Thymus (tissue), 14 donors: ENCODE measurements at places on chromosomes 1 and 21. TPM values are rescaled to one million over a fixed set of nuclear protein-coding genes. Genes with fewer than 3 reads are reported as not detected.

- no peak for DNase-seq
- H3K4me3 ChIP-seq = no peak overlapping the region
- H3K27me3 ChIP-seq = no peaks in the 10 kb centered on the region
- no peaks in the 10 kb centered on the region for H3K36me3 ChIP-seq
These were observed 240.0 kb downstream of the DYRK1A start for GRCh38 chr21:37606549-37606948.

- H3K36me3 ChIP-seq = no peaks in the 10 kb centered on the region
- H3K27me3 ChIP-seq = peaks cover 4% of the 10 kb centered on the region
- H3K4me3 ChIP-seq = no peak overlapping the region
- no peak for DNase-seq
These were observed 71.6 kb downstream of the PLEKHA6 start for GRCh38 chr1:204288021-204288588.

DNA sequence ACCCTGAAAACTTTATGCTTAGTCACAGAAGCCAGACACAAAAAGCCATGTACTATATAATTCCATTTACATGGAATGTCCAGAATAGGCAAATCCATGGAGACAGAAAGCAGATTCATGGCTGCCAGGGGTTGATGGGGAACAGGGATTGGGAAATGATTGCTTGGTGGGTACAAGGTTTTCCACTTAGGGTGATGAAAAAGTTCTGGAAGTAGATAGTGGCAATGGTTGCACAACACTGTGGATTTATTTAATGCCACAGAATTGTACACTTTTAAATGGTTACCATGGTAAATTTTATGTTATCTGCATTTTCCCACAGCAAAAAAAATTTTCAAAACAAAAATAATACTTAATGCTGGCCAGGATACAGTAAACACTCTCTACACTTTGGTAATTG is 40.6 kb downstream of the ENAH start:
- no peak overlapping the region for H3K27ac ChIP-seq
- no peaks in the 10 kb centered on the region for H3K27me3 ChIP-seq
- H3K4me3 ChIP-seq = no peak overlapping the region
- no peaks in the 10 kb centered on the region for H3K36me3 ChIP-seq

DNA sequence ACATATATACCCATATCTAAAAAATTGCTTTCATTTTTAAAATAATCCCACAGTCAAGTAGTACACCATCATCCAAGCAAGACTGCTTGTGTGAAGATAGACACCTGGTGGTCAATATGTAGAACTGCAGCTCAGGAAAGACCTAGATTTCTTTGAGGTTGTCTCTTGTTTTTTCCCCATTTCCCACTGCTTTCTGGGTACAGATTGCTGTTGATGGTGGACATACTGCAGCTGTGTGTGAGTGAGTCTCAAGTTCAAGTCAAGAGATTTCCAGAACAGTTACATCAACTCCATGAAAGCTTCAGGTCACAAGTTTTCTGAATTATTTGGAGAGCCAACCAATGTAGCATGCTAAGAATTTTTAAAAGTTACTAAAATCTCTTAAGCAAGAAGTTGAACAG is 306.4 kb downstream of the DUSP10 start:
- no peak for DNase-seq
- no peak overlapping the region for H3K4me3 ChIP-seq
- H3K4me1 ChIP-seq = no peaks in the 10 kb centered on the region
- H3K27me3 ChIP-seq = no peaks in the 10 kb centered on the region

GRCh38 chr1:161185282-161185682 is 8.0 kb upstream of the B4GALT3 start:
- peak; percentile 74 for DNase-seq
- H3K27me3 ChIP-seq = no peaks in the 10 kb centered on the region
- H3K4me1 ChIP-seq = peaks cover 12% of the 10 kb centered on the region
- no peaks in the 10 kb centered on the region for H3K36me3 ChIP-seq
- peak overlapping the region; percentile 86 for H3K27ac ChIP-seq

GRCh38 chr1:18705811-18706210 is 75.2 kb downstream of the PAX7 start:
- H3K27me3 ChIP-seq = peaks cover 46% of the 10 kb centered on the region
- no peak for DNase-seq

- H3K4me1 ChIP-seq = peaks cover 4% of the 10 kb centered on the region
- H3K36me3 ChIP-seq = peaks cover 19% of the 10 kb centered on the region
- no peak for DNase-seq
- H3K27me3 ChIP-seq = no peaks in the 10 kb centered on the region
- no peak overlapping the region for H3K4me3 ChIP-seq
- no peak overlapping the region for H3K27ac ChIP-seq
These were observed 5.9 kb downstream of the TRAPPC3 start for GRCh38 chr1:36143424-36143823.

LDLRAD1 gene
- total RNA-seq = not detected

DNA sequence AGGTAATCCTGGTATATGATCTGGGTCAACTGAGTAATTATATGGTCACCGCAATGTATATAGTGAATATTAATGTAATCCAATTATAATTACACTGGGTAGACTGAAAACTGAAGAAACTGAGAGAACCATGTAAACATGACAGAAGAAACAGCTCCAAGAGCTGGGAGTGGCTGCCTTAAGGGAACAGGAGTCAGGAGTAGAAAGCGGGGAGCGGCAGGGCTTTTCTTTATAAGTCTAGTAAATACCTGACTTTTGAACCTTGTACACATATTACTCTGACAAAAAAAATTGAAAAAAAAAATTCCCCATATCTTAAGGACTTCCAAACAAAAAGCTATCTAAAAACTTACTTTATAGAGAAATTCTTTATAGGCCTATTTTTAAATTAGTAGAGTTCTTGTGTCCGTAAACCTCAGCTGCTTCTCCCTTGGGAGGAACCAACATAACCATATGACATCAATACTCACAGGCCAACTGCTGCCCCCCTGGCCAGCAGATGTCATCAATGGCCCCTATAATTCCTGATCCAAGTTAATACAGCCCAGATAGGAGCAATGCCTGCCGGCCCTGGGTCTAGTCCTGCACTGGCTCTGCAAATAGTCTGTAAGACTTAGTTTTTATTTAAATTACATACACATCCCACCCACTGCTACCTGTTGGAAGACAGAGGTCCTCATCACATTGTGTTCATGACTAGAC is 33.8 kb downstream of the THAP3 start:
- H3K36me3 ChIP-seq = peaks cover 11% of the 10 kb centered on the region
- H3K4me3 ChIP-seq = no peak overlapping the region
- DNase-seq = no peak
- no peaks in the 10 kb centered on the region for H3K4me1 ChIP-seq
- H3K27me3 ChIP-seq = no peaks in the 10 kb centered on the region

- no peak for DNase-seq
- no peaks in the 10 kb centered on the region for H3K36me3 ChIP-seq
- H3K27me3 ChIP-seq = no peaks in the 10 kb centered on the region
- H3K4me1 ChIP-seq = no peaks in the 10 kb centered on the region
- H3K4me3 ChIP-seq = no peak overlapping the region
These were observed 24.2 kb upstream of the NPPB start for GRCh38 chr1:11882814-11883538.

DNA sequence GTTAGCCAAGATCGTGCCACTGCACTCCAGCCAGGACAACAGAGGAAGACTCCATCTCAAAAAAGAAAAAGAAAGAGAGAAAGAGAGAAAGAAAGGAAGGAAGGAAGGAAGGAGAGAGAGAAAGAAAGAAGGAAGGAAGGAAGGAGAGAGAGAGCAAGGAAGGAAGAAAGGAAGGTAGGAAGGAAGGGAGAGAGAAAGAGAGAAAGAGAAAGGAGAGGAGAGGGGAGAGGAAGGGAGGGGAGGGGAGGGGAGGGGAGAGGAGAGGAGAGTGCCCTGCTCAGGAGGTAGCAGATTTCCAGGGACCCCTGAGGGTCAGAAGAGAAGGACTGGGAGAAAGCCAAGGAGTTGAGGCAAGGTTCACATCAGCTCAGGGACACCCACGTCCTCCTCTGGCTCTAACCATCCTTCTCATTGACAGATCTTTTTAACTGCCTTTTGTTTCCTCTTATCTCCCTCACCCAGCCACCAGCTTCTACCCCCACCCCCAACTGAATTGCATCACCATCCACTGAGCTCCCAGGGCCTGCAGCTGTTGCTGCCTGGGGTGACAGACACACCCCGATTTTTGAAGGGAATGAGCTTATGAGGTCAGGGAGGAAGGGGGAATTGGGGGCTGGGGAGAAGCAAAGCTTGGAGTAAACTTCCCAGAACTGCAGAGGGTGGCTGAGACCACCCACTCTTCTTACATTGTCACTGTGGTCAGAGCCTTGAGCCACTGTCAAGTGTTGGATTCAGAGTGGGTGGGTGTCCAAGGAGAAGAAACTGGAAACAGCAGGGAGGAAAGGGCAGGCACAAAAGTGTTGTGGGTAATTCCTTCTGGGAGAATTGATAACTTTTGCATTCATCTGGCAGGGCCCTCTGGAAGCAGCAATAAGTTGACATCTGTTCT is 91.6 kb downstream of the GLUL start:
- no peaks in the 10 kb centered on the region for H3K27me3 ChIP-seq
- no peaks in the 10 kb centered on the region for H3K36me3 ChIP-seq
- H3K4me1 ChIP-seq = peaks cover 24% of the 10 kb centered on the region
- no peak overlapping the region for H3K4me3 ChIP-seq

DNA sequence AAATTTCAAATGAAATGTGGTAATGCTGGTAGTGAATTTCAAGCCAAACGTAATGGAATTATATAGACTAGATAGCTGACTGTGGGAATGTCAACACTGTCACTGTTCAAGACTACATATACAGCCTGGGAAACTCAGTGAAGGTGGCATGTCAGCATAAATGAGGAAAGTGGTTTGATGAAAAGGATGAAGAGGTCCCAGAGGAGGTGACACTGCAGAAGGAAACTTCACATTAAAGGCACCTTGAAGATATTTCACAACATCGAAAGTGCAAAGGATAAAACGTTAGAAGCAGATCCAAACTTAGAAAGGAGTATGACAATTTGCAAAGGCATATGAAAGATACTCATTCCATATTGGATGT is 25.7 kb downstream of the MAPKAPK2 start:
- no peak for DNase-seq
- no peaks in the 10 kb centered on the region for H3K27me3 ChIP-seq
- peaks cover 51% of the 10 kb centered on the region for H3K4me1 ChIP-seq
- peaks cover 4% of the 10 kb centered on the region for H3K36me3 ChIP-seq
- H3K27ac ChIP-seq = peak overlapping the region; percentile 6
- no peak overlapping the region for H3K4me3 ChIP-seq

DNA sequence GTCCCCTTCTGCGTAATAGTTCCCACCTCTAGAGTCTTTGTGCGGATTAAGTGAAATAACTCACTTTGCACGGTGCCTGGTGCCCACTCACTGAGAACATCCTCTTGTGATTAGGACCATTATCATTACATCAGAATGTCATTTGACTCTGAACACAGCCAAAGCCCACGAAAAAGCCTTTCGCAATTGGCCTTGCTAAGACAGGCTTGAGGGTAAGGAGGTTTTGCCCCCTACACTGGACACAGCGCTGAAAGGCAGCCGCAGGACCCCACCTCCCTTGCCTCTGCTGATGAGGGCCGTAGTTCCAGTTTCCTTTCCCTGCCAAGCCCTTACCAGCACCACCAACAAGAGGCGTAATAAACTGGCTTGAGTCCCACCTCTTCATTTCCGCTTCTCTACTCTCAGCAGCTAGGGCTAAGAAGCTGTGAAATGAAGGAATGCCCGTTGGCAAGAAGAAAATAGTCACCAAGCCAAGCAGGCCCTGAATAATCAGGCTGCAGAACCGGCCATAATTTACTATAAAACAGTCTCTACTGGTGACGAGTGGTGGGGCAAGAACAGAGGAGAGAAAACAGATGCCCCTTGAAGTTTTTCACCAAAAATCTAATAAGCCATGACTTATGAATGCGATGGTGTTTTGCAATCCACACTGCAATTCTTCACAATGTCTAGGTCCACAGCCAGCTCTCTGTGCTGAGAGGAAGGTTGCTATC is 53.1 kb downstream of the SH3GLB1 start:
- H3K4me1 ChIP-seq = peaks cover 2% of the 10 kb centered on the region
- no peak overlapping the region for H3K4me3 ChIP-seq
- H3K27ac ChIP-seq = no peak overlapping the region
- no peaks in the 10 kb centered on the region for H3K27me3 ChIP-seq
- H3K36me3 ChIP-seq = no peaks in the 10 kb centered on the region

DNA sequence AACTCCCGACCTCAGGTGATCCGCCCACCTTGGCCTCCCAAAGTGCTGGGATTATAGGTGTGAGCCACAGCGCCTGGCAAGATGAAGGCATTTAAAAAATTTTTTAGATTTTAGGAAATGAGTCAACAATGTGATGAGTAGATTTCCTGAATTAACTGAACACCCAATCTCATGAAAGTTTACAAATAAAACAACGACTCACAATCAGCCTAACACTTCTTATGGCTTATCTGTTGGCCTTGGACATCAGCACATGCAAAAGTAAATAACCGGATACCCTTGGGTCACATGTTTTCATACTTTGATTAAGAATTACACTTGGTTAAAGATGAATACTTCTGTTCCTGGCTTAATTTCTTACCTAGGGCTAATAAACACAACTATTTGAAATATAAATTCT is 3.0 kb downstream of the GNG12 start:
- peaks cover 49% of the 10 kb centered on the region for H3K27me3 ChIP-seq
- no peak overlapping the region for H3K27ac ChIP-seq

CFAP74 gene
- total RNA-seq = 0.09 TPM

HSD3B1 gene
- 0.09 TPM for total RNA-seq

GRCh38 chr1:117339866-117340700 is 27.2 kb upstream of the MAN1A2 start:
- no peak overlapping the region for H3K4me3 ChIP-seq
- H3K4me1 ChIP-seq = no peaks in the 10 kb centered on the region
- DNase-seq = peak; percentile 45
- H3K36me3 ChIP-seq = no peaks in the 10 kb centered on the region
- H3K27me3 ChIP-seq = no peaks in the 10 kb centered on the region
- no peak overlapping the region for H3K27ac ChIP-seq

PCP4 gene
- total RNA-seq = 2.1 TPM

- no peak for DNase-seq
- H3K4me3 ChIP-seq = no peak overlapping the region
- no peaks in the 10 kb centered on the region for H3K36me3 ChIP-seq
- no peaks in the 10 kb centered on the region for H3K27me3 ChIP-seq
- peaks cover 1% of the 10 kb centered on the region for H3K4me1 ChIP-seq
These were observed 3.9 kb upstream of the MMEL1 start for GRCh38 chr1:2636733-2637132.

DNA sequence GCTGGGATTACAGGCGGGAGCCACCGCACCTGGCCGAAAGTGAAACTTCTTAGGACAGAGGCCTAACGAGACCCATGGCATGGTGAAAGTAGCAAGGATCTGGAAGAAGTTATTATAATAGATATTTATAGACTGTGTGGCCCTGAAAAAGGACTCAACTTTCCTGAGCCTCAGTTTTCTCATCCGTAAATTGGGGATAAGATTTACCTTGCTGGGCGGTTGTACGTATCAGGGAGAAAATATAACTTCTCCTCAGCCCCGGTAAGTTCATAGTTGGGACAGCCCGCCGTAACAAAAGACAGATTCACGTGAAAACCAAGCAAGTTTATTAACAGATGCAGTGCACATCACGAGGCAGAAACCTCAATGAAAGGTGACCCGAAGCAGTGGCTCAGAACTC is 5.5 kb upstream of the PIK3CD start:
- peaks cover 4% of the 10 kb centered on the region for H3K36me3 ChIP-seq
- H3K4me3 ChIP-seq = no peak overlapping the region
- no peak for DNase-seq
- H3K27ac ChIP-seq = no peak overlapping the region

GRCh38 chr1:118322331-118322730 is 137.3 kb upstream of the SPAG17 start:
- no peak overlapping the region for H3K27ac ChIP-seq
- DNase-seq = no peak
- H3K4me1 ChIP-seq = no peaks in the 10 kb centered on the region
- no peaks in the 10 kb centered on the region for H3K27me3 ChIP-seq
- H3K4me3 ChIP-seq = no peak overlapping the region
